ENCODE measurements at places on chromosomes 3 and 15. TPM values are rescaled to one million over a fixed set of nuclear protein-coding genes. Genes with fewer than 3 reads are reported as not detected.

DNA sequence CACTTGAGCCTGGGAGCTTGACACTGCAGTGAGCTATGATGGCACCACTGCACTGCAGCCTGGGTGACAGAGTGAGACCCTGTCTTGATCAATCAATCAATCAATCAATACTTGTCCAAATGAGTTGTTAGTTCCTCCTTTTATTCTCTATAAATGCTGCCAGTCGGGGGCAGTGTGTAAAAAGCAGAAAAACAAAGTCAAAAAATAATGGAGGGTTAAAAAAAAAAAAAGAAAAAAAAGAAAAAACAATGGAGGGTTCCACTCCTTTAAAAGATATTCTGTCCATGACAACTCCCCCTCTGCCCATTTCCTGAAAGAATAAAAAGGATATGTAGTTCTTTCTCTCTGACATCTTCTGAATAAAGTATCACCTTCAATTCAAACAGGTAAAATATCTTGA is 1068.6 kb downstream of the FHIT start:
- no peak for DNase-seq

DNA sequence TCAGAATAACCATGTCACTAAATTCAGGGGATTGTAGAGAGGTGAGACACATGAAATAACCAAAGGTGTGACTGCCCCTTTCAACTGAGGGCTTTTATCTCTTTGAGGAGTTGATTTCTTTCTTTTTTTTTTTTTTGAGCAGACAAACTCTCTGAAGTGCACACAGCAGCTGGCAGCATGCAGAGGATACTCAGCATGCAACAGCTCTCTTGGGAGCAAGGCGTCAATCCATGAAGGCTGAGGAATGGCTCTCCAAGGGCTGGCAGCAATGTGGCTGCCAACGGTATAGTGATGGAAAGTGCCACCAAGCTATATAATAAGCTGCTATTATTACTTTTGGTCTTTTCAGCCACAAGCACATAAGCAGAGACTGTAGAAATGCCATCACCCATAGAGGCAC is 226.7 kb upstream of the FEZF2 start:
- no peak for DNase-seq

GRCh38 chr15:73357999-73358665 is 10.6 kb downstream of the HCN4 start:
- no peak for DNase-seq

GRCh38 chr3:60217156-60217911 is 1033.9 kb downstream of the FHIT start:
- DNase-seq: no peak

DNA sequence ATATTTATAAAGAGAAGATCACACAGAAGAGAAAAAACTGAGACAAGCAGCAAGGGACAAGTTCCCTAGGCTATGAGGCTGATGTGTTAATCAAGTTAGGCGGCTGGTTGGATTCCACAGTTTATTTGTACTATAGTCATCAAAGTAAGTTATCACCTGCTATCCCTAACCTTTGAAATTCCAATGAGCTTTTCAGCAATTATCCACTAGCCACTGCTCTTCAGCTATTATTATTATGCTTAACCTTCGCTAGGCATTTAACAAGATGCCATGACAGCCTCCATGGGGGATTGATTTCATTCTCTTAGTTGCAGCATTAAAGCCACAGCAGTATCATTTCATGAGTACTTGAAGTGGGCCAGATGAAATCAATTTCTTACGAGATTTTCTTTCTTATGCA is 699.5 kb upstream of the NAALADL2 start:
- DNase-seq: no peak

DNA sequence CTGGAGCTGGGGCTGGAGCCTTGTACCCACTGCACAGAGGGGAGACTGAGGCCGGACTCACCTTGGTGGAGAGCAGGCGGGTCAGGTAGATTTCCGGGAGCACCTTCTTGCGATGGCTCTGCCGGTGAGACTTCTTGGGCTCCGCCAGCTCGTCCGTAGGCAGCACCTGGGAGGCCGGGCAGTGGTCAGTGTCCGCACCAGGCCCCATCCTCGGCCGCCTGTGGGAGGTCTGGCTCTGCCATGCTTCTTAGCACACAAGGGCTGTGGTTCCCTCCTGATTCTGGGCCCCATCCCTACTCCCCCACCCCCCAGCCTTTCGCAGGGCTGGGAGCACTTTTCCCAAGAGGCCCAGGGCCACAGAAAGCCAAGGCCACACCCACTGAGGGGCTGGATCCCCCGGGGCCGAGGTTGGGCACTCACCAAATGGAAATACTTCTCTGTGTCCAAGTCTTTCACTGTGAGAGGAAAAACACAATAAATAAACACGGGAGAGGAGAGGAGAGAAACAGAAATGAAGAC is 17.4 kb downstream of the H1-8 start:
- DNase-seq: peak; percentile 72

GRCh38 chr3:152937234-152937633 is 102.3 kb downstream of the P2RY1 start:
- DNase-seq: no peak

ACTC1 gene
- 15.2 TPM for polyA plus RNA-seq

CCR8 gene
- not detected for polyA plus RNA-seq

APOD gene
- 8.3 TPM for polyA plus RNA-seq

CFAP91 gene
- polyA plus RNA-seq: not detected

CRYGS gene
- 2.0 TPM for polyA plus RNA-seq
